ENCODE measurements at places on chromosomes 12 and 14.

- peak; percentile 31 for DNase-seq
These were observed 1.1 kb upstream of the SSH1 start for GRCh38 chr12:108858311-108859074.

- no peak for DNase-seq
These were observed 102.8 kb upstream of the TMCC3 start for GRCh38 chr12:94753036-94753679.

GRCh38 chr12:26032719-26033241, 74.3 kb downstream of the RASSF8 start:
- no peak for DNase-seq

DNA sequence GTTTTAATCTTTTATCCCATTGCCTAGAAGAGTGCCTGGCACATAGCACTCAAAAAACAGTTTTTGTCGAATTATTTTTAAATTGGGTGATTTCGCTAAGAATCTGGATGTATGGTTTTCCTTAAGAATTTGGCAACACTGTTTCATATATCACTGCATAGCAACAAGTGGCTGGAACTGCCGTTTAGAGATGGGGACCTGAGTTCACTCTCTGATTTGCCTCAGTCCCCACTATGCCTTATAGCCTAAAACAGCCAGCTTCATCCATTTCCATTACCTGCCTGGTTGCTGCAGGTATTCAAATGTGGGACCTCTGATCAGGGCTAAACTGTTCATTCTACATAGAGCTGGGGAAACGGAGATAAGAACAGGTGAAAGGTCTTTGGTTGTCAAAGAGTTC, 1.8 kb downstream of the HEBP1 start:
- no peak for DNase-seq

- DNase-seq, result no peak
These were observed 7.1 kb downstream of the EXOC5 start for GRCh38 chr14:57261604-57262003.

- DNase-seq, result no peak
These were observed 161.3 kb downstream of the CPNE8 start for GRCh38 chr12:38744041-38744440.

DNA sequence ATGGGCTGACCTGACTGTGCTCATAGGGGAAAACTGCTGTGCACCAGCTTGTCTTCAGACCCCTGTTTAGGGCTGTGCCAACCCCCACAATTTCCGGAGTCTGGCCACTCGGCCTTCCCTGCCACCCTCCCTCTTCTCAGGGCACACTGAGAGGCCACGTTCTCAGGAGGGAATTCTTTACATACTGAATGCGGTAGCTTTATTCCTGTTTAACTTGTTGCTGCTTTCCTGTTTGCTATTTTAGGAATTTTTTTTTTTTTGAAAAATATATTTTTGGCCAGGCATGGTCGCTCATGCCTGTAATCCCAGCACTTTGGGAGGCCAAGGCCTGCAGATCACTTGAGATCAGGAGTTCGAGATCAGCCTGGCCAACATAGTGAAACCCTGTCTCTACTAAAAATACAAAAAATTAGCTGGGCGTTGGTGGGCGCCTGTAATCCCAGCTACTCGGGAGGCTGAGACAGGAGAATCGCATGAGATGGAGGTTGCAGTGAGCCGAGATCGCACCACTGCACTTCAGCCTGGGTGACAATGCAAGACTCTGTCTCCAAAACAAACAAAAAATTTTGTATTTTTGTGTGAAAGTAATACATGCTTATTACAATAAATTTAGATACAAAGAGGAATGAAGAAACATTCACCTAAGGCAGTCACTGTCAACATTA, 39.5 kb downstream of the TPCN1 start:
- DNase-seq, result no peak

DNA sequence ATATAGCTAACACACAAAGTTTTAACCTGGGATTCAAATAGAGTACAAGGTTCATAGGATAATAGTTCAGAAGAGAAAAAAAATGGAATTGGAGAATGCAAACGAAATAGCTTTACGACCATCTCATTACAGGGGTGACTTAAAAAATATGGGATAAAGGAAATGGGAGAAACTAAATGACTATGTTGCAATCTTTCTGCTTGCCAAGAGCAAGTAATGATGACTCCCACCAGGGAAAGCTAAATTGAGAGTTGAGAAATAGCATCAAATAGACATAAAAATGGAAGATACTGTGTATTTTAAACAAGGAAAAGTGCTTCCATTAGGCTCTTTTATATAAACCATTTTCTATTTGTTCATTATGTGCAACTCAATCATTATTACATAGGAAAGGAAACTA, 155.7 kb upstream of the ATXN7L3B start:
- DNase-seq, result no peak

DNA sequence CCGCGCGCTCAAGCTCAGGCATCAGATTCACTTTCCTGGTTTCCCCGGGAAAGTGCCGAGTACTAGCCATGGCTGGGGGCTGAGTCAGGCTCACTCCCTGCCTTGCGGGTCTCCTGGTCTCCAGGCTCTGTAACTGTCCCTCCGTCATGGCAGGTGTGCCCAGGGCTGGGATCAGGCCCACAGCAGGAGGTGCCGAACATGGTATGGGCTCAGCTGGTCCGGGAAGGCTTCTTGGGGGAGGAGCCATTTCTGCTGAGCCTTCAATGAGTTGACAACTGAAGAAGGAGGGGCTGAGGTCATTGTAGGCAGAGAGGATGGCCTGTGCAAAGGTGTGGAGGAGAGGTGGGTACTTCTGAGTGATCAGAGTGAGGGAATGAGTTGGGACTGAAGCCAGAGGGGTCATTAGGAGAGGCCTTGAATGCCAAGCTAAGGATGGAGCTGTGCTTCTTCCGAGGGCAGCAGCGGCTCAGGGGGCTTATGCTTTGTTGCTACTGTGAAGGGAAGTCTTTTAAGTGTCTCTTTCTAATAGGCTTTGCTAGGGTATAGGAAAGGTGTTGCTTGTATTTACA, 769 bp downstream of the EXOC3L4 start:
- no peak for DNase-seq

- peak; percentile 4 for DNase-seq
These were observed 127.8 kb downstream of the CFAP54 start for GRCh38 chr12:96617178-96617577.

Data from erythroblast (primary cell).